ENCODE measurements at places on chromosomes 5 and 9.
A peak's percentile ranks its signal among the peaks of the same experiment; 100 is the strongest.

DNA sequence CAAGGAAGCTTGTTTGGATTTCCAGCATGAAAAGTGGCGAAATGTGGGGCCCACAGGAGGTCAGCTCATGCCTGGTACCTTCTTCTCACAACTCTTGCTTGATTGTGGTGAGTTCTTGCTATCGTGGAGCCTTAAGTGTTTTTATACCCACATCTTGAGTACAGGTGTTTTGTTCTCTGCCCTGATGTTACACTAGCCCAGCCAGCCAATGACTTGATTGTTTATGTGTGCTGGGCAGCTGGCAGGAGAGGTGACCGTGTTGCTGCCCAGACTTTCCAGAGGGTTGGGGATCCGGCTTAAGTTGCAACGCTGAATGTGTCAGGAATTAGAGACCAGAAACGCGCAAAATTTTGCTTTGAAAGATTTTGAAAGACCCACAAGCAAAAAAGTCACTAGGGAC lies 24.0 kb upstream of the TPPP start:
- no peak for DNase-seq

DNA sequence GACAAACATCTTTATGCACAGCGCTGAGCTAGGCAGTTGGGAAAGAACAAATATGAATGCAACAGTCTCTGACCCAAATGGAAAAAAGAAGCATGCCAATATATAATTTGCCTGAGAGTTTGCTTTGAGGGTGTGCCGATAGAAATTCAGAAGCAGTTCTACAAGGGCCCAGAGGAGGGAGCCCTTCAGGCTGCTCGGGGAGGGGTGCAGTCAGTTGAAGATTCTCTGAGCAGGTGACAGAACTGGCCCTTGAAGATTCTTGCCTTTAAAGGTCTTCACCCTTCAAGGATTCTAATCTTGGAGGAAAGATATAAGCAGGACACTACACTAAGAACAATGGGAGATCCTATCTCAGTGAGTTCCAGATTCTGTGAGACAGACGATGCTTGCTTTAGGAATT lies 3.7 kb upstream of the PAPPA start:
- no peak for DNase-seq

GRCh38 chr9:134638502-134639090 lies 3.0 kb upstream of the COL5A1 start:
- no peak for DNase-seq

GRCh38 chr5:152142840-152143469 lies 218.3 kb upstream of the GLRA1 start:
- DNase-seq, result peak; percentile 36

DNA sequence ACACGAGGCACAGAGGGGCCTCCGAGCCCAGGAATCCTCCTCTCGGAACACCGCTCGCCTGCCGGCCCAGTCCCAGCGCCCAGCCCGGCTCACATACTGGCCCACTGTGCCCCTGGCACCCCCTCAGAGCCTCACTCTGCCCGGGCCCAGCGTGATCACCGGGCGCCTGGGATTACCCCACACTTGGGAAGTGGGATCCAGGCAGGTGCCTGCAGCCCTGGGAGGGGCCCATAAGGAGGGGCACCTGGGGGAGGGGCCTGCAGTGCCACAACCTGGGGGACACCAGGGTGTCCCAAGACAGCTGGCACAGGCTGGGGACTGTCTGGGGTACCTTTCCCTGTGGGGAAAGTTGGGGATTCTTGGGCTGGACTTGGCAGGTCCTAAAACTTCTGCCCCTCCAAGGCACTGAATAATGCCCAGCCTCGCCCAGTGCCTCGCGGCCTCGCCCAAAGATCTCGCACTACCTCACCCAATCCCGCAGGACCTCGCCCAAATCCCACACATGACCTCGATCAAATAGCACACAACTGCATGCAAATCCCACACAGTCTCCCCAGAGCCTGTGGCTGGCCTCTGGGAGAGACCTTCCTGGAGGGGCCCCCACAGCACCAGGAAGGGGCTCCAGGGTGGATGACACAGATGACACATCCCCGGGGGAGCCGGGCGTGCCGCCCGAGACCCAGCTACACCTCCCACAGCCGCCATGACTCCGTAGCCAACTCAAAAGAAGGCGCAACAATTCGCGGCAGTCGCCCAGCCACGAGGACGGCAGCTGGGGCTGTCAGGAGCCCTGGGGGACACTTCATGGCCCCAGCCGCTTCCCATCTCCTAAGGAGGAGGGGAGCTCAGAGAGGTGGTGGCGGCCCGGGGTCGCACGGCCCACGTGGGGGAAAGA lies 13.7 kb downstream of the NOTCH1 start:
- no peak for DNase-seq

GRCh38 chr5:149552553-149553160 lies 1.4 kb upstream of the CSNK1A1 start:
- DNase-seq, result no peak

GRCh38 chr9:121842612-121842978 lies 191.2 kb downstream of the DAB2IP start:
- no peak for DNase-seq

DNA sequence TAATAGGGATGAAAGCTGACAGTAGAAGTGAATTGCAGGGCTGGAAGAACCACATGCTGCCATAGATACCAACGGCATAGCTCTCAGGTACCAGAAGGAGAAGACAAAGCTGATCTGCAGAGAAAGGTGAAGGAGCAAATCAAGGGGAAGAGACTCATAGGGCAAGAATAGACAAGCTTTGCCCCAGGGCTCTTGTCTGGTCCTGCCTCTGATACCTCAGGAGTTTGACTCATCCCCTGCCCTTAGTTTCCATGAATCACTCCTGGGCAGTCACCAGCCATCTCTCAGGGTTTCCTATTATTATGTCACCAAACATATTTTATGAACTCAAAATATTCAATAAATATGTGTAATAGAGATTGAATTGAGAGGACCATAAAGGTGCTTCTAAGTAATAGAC lies 800.9 kb downstream of the DNAH5 start:
- DNase-seq, result no peak

DNA sequence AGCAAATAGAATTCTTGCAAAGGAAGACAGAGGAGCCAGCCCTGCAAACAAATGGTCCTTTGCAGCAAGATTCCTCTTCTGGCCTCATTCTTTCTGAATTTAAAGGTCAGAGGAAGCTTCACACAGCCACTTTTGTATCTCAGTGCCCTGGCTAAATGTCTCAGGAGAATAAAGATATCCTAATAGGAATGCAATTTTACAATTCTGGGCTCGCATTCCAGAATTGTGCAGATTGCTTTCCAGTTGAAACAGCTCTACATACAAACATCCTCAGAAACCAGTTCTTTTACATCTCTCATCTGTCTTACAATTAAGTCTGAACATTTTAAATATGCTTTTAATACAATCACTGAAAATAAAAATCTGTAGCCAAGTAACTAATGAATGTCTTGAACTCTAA lies 14.6 kb upstream of the ACOT12 start:
- no peak for DNase-seq

DNA sequence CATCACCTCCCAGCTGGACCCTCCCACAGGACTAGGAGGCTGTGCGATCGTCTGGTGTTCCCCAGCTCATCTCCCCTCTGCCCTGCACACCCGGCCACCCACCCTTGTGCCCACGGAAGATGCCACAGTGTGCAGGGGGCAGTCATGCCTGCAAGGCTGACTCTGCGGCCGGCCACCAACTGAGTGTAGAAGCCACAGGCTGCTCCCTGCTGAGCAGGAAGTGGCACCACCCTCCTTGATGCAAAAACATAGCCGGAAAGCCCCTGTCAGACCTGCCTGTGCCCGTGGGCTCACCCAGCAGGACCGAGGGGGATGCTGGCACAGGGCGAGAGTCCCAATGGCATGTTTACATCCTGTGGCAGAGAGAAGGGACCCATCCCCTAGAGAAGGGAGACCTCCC lies 40.3 kb upstream of the SLC12A7 start:
- DNase-seq, result no peak

- DNase-seq, result no peak
Measured at GRCh38 chr5:108059334-108059733, 322.6 kb downstream of the FBXL17 start.

DNA sequence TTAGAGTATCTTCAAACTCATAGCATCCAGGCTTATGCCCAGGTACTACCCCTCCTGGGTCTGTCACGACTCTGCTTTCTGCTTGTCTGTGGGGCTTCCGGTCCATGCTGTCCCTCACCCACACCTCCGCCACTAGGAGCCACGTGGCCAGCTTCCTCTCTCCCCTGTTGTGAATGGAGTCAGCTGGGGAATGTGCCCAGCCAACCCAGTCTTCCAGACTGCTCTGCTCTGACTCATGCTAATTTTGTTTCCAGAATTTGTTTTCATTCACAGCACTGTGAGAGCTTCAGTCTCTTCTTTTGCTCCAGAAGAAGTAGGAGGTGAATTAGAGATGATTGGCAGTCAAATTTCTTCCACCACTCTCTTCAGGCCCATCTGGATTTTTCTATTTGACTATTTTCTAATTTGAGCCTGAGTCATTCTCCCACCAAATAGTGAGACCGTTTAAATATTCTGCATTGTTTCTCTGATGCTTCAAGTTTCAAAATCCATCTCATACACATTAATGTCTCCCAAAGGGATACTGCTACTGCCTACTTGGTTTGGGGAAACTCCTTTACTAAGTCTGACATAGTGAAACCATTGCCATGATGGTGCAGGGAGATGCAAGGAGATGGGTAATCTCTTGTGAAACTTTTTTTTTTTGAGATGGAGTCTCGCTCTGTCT lies 424.1 kb upstream of the KIF2A start:
- DNase-seq, result no peak

- DNase-seq, result no peak
Measured at GRCh38 chr5:174149989-174150388, 104.5 kb downstream of the NSG2 start.

DNA sequence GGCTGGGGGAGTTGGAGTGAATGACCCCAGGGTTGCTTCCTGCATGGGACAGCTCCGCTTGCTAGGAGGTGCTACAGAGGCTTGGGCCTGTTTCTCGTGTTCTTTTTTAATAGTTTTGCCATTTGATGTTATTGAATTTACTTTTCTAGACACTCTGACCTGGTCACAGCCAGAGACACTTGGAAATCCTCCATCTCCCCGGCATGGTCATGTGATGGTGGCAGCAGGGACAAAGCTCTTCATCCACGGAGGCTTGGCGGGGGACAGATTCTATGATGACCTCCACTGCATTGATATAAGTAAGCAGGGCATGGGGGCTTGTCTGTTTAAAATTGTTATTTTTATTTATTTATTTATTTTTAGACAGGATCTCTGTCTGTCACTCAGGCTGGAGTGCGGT lies 13.4 kb downstream of the HSPA5 start:
- no peak for DNase-seq

- no peak for DNase-seq
Measured at GRCh38 chr5:95317085-95317484, 32.2 kb upstream of the MCTP1 start.

DNA sequence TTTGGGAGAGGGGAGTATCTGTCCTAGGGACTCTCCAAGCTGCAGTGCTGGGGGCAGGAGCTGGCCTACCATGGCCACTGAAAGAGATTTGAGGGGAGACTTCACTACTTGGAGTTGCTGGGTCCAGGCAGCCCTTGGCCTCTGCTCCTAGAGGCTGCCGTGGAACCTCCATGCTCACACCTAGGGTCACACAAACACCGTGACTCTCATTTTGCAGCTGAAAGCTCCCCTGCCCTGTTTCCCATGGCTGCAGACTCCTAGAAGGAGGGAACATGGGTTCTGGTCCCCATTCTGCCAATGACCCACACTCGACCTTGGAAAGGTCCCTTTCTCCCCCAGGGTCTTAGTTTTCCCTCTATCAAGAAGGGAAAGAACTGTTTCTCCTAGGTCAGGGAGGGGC lies 147.1 kb upstream of the PPP1R26 start:
- no peak for DNase-seq

- no peak for DNase-seq
Measured at GRCh38 chr9:90772386-90772785, 29.2 kb upstream of the SYK start.

- DNase-seq, result no peak
Measured at GRCh38 chr9:12720551-12720950, 27.4 kb downstream of the TYRP1 start.

DNA sequence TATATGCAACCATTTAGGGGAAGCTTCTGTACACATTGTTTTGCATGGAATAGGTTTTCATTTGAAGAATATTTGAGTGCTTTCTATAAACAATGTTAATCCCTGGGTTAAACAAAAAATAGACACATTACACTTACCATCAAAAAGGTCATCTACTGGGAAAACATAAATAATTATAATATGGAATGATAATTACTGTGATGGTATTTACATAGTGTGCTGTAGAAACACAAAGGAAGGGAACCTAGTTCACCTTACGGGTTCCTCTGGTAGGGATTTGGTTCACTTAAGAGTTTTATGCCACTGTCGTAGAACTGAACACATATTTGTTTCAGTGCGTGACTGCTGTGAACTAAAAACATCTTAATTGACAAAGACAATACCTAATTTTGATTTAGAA lies 44.9 kb downstream of the SLC44A1 start:
- DNase-seq, result no peak

DNA sequence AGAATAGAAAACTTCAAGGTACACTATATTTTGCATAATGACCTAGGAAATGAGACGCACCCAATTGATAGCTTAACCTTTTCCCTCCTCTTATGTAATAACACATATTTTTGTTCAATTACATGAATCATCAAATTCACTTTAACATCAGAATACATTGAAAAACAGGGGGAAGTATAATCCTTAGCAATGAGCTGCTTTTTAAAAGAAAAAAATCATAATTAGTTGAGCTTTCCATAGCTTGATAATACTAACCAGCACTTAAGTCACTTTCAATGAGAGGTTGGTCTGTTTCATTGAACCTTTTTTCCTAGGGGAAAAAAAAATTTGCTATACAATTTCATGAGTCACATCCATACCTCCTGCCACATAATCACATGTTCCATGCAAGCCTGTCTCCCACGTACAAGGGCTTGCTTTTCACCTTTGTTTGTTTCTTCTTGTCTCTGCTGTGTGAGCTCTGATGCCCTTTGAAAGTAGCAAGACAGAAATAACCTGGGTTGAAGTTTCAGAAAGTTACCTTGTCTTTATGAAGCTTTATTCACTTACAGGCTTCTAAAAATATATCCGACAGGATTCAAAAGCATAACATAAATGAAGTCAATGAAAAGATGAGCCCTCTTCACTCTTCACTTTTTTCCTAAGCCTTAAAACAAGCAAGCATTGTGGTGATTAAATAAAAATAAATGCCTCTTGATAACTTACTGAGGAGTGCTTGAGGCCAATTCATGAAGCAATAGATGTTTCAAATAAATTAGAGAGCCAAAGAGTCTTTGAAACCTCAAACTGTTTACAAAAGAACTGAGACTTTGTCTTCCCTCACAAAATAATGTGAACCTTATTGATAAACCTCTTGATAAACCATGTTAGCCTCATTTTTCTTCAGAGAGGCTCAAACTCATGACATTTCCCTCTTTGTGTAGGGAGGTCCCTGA lies 108.5 kb downstream of the FEM1C start:
- DNase-seq, result no peak

DNA sequence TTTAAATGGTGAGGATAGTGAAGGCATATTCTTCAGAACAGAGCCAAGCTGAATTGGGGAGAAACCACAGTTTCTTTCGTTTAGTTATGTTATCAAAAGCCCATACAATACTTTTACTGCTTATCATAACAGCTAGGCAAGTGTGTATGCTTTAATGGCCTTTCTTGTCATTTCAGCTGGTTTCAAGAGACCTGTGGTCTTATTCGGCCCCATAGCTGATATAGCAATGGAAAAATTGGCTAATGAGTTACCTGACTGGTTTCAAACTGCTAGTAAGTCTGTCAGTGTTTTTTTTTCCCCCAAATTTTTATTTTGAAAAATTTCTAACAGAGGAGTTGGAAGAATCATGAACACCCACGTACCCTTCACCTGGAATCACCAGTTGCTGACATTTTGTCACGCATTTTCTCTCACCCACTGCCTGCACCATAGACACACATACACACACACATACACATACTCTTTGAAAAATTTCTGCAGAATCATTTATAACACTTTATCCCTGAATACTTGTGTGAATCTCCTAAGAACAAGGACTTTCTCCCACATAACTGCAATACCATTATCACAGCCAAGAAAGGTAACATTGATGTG lies 63.7 kb downstream of the TJP2 start:
- no peak for DNase-seq

All from stimulated activated CD8-positive, alpha-beta memory T cell treated with anti-CD3 and anti-CD28 coated beads, Interleukin-2, amount 100 ng/mL, for 1 hour (primary cell).